Activated T-cell treated with anti-CD3 and anti-CD28 coated beads for 1 hour (primary cell): ENCODE measurements at places on chromosomes 2 and 18.

DNA sequence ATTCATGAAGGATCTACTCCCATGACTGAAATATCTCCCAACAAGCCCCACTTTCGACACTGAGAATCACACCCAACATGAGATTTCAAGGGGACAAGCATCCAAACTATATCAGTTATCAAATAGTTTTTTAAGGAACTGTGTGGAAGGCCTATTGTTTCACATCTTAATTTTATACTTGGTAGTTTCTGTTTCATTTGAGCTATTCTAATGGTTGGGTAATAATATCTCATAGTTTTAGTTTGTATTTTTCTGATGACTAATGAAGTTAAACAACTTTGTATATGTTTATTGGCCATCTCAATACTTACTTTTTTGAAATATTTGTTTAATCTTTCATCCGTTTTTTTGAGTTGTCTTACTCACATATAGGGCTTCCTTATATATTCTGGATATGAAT lies 135.0 kb downstream of the SCG2 start:
- no peak for DNase-seq

DNA sequence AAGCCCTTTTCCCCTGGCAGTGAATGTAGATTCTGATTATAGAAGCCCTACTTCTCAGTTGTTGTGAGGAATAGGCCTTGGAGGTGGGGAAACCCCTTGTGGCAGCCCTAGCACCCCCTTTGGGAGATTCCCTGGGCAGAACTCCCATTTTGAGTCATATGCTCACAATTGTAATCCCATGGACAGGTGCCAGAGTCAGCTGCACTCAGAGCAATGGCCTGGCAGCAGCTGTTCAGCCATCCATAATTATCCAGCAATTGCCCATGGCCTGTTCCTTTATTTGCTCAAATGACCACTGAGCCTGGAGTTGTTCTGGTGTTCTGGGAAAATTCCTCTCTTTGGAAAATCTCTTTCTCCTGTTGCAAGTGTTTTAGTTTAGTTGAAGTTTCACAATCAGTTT lies 71.7 kb downstream of the PTRHD1 start:
- DNase-seq = no peak

GRCh38 chr2:85504778-85505261 lies 34.1 kb upstream of the MAT2A start:
- DNase-seq = no peak

DNA sequence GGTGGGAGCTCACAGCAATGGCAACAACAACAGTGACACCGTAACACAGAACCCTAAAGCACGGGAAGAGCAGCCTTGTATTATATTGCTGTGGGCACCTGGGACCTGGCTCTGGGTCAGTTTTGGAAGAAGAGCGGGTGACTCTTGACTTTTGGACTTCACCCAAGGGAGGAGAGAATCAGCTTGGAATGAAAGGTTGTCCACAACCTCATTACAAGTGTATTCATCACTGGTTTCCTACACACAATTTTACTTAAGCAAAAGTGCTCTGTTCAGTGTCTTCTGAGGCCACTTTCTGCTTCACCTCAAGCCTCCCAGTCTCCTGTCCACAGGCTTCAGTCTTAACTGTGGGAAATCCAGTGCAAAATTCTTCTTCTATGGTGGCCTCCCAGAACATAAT lies 263.8 kb downstream of the KCNE4 start:
- DNase-seq = no peak

DNA sequence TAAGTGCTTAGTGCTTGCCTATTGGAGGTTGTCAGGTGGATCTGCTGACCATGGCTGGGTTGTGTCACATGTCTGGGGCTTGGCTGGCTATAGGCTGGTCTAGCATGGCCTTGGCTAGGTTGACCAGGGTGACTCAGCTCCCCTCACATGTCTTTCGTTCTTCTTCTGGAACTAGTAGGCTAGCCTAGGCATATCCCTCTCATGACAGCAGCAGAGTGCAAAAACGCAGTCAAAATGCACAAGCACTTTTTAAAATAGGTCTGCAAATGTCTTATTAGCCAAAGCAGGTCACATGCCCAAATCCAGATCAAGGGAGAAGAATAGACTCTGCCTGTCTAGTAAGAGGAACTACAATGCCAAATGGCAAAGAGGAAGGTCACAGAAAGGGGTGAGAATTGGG lies 179.7 kb upstream of the ACVR2A start:
- DNase-seq = no peak

DNA sequence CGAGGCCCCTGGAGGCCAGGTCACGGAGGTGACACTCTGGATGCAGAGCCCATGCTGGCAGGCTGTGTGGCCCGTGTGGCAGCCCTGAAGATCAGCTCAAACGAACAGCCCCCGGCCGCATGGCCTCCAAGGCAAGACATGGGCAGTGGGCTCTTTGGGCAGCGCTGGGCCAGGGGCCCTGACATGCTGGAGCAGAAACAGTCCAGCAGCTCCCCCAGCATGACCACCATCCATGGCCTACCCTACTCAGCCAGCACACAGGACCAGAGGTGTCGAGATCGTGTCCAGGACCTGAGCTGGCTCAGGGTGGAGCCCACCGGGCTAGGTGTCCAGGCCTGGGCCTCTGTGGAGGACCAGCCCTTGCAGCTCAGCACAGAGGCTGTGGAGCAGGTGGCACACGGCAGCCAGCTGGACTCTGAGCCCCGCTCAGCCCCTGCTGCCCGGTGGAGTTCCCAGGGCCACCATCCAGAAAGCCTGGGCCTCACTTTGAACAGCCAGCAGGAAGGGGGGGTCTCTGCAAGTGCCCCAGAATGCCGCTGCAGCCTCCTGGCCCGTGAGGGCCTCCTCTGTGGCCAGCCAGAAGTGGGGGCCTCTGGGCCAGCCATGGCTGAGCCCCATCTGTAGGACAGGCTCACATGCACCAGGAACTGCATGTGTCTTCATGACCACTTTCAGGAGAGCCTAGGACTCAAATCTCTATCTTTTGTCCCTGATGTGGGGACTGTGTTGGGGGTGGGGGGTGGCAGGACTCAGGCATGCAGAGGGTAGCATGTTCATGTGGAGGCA lies 8.9 kb downstream of the AMER3 start:
- DNase-seq = no peak

GRCh38 chr2:189046320-189046719 lies 72.1 kb downstream of the COL3A1 start:
- DNase-seq = no peak

GRCh38 chr2:233604826-233605225 lies 12.6 kb upstream of the UGT1A8 start:
- DNase-seq = no peak

GRCh38 chr2:29317077-29317517 lies 201.9 kb downstream of the CLIP4 start:
- no peak for DNase-seq

DNA sequence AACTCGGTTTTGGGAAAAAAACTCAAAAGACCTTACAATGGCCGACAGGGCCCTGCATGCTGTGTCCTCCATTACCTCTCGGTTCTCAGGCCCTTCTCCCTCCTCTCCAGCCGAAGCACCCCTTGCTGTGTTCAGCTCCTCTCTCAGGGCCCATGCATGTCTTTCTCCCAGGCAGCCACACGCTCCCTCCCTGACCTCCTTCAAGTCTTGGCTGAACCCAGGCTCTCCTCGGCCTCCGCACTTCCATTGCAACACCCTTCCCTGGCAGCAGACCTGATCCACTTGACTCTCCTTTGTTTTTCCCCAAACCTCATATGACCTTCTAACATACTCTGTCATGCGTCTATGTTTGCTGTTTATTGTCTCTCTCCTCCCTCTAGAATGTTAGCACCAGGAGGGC lies 114.0 kb downstream of the CYP26B1 start:
- no peak for DNase-seq

DNA sequence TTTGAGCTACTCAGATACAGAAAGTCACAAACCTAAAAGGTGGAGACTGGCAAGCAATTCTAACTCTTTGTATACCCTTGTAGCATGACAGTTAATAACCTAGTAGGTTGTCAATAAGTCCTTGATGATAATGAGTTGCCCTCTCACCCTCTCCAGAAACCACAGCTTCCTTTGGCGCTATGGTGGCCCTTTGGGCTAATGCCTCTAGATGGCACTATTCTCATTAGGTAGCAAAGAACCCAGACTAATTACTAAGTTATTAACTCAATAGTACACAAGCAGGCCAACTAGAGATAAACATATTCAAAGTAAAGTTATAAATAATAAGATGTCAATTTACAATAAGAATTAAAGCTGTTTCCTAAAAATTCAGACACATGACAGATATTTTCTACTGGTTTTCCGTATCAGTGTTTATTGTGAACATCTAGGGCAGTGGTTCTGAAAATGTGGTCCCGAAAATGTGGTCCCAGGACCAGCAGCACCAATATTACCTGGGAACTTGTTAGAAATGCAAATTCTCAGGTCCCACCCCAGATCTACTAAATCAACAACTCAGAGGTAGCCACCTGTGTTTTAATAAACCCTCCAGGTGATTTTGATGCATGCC lies 41.1 kb downstream of the LDAH start:
- DNase-seq = no peak

GRCh38 chr2:86592547-86593230 lies 29.4 kb upstream of the CHMP3 start:
- no peak for DNase-seq

- no peak for DNase-seq
These were observed 36.3 kb downstream of the SPAG16 start for GRCh38 chr2:213320604-213321003.

GRCh38 chr2:64540615-64541014 lies 16.5 kb downstream of the AFTPH start:
- no peak for DNase-seq

GRCh38 chr18:63233334-63233733 lies 86.2 kb downstream of the BCL2 start:
- DNase-seq = no peak

DNA sequence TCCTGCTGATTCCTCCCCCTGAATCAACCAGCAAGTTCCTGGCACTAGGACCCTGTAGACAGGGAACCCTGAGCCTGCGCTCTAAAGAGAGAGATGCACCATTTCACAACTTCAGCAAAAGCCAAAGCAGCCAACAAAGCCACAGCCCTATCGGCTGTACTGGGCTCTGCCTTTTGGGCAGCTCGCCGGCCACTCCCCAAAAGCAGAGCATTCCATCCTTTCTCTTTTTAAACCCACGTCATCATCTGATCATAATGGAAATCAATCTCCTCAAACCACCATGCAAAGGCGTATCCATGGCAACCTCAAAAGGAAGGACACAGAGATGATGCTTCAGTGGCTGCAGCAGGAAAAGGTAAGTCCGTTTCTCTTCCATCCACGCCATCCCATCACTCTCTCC lies 5.3 kb upstream of the DCTN1 start:
- no peak for DNase-seq

DNA sequence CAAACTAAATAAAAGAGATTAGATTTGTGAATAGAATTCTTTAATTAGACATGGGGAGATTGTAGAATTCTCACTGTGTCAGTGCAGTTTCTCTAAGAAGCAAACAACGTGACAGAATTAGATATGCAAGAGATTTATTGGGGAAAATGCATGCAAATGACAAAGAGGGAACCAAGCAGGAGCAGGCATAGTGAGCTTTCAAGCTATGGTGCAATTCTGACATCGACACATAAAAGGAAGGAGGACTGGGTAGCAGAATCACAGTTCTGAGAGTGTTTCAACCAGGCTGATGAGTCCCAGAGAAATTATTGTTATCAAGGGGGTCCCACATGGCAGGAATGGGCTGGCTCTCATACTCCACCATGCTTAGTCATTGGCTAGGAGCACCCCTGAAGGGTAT lies 338.4 kb downstream of the FIGN start:
- no peak for DNase-seq

DNA sequence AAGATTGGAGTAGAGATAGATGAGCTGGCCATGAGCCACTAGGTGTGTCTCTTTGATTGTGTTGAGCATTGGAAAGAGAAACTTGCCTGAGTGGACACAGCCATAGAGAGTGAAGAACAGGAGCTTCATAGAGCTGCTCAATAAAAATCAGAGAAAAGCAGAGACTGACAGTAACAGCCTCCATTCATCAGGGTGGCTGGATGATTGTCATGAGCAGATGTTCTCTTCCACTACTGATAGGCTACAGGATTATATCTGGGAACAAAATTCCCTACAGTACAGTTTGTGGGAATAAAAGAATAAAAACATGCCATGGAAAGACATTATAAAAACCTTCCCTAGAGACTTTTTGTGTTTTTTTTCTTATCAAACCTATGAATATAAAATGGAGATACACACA lies 404.8 kb upstream of the ACVR2A start:
- DNase-seq = no peak

DNA sequence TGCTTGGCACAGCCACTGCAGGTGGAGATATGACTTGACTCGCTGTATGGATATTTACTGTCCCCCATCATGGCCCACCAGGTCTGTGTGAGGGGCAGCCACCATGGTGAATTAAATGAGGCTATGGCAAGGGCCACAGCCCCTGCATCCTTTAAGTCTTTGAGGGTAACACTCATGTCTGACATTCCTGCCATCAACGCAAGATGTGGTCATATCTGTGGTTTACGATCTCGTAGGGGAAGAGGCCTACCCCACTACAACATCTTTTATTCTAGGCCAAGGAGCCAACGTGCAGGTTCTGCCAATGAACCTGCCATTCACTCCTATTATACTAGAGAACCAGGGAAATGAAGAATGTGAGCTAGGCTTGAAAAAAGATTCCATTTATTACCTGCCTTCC lies 381.6 kb upstream of the ID2 start:
- DNase-seq = no peak

- no peak for DNase-seq
These were observed 540 bp upstream of the RAB10 start for GRCh38 chr2:26033270-26033817.

DNA sequence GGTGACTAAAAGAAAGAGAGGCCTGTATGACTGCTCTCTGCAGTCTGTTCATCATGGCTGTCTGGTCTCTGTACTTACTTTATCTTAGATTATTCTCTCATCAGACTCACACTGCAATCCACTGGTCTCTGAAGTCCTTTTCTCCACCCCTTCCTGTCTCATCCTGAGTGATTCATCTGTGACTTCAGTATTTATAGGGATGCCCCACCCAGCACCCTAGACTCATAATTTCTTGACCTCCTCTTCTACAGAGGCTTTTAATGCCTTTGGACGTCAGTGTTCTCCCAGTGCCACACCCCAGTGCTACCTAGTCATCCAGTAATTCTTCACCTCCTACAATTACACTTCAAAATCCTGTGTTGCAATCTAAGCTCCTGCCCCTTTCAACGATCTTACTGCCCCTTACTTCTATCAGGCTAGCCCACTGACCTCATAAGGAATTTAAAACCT lies 14.9 kb upstream of the ITPRID2 start:
- DNase-seq = no peak

GRCh38 chr2:59604123-59604522 lies 949.3 kb downstream of the BCL11A start:
- no peak for DNase-seq

- DNase-seq = no peak
These were observed 12.8 kb upstream of the TMEM18 start for GRCh38 chr2:689877-690510.

DNA sequence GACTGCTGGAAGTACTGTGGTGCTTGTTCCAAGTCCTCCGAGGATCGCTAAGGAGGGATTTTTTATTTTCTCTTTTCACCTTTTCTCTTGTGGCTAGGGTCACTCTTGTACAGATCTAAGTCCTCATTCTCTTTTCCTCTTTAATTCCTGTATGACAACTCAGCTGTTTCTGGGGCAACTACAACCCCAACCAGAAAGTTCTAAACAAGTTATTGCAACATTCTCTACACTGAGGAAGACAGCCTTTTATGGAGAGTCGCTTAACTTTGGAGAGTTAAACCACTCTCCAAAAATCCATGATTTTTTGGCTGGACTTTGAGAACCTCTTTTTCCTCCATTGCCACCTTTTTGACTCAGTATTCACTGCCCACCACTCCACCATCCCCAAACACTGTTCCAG lies 74.0 kb upstream of the SESTD1 start:
- no peak for DNase-seq

- no peak for DNase-seq
These were observed 248.9 kb downstream of the DCC start for GRCh38 chr18:52588931-52589330.
